Activated CD4-positive, alpha-beta T cell treated with anti-CD3 and anti-CD28 coated beads for 1 hour (primary cell): ENCODE measurements at places on chromosomes 13 and 19.

DNA sequence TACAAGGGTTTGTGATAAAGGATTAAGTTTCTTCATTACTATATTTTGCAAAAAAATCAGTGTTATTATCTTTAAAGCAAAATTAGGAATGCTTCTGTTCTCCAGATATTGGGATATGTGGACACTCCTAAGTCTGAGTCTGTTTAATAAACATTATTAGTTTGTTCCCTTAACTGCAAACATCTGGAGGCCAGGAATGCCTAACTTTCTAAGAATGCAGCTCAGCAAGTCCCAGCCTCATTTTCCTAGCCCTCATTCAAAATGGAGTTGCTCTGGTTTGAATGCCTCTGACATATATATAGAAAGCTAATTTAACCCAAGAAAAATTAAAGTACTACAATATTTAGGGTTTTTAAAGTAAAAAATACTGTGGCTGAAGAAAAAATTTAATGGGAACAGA, 33.6 kb upstream of the EDNRB start:
- no peak for DNase-seq

GRCh38 chr19:15107061-15108010, at the start of gene SYDE1:
Gene SYDE1, plus strand, starts transcription at chr19:15107401. Its CDS starts 33 bp downstream, at chr19:15107434.
- DNase-seq = no peak

GRCh38 chr19:9523885-9524474, 14.5 kb downstream of the ZNF426 start:
- DNase-seq = no peak

DNA sequence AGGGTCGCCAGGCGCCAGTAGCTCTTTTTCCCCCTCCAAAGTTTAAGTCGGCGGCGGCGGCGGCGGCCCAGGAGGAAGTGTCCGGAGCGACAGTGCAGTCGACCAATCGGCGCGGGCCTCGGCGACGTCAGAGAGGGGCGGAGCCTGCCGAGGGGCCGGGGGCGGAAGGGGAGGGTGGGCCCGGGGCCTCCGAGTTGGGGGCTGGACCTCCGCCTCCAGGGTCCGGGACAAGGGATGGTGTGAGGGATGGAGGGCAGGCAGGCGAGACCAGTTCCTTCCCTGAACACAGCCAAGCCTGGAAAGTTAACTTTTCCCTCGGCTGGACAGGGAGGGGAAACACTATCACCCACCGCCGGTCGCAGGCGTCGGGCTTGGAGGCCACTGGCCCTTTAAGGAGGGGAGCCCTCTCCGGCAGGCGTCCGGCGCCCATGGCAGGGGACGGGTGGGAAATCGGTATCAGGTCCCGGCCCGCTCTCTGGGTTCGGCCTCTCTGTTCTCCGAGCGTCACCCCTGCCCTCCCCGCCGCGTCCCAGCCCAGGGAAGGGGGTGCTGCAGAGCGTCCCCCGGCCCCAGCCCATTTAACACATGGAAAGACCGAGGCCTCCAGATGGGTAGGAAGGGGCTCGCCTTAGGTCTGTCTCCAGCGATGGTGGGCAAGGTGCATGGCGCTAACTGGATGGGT, at the start of gene PRKD2:
Gene PRKD2 (minus strand): TSS at position 81 of the 682 bp plus-strand sequence. CDS start 744 bp downstream, outside the sequence.
- DNase-seq = peak; percentile 82

- DNase-seq = no peak
Observed at GRCh38 chr19:1155352-1156304, 18.4 kb downstream of the SBNO2 start.

- peak; percentile 65 for DNase-seq
Observed at GRCh38 chr19:57819475-57820148, 4.9 kb upstream of the ZNF552 start.

GRCh38 chr13:94009701-94010100, 469.8 kb downstream of the DCT start:
- DNase-seq = no peak

DNA sequence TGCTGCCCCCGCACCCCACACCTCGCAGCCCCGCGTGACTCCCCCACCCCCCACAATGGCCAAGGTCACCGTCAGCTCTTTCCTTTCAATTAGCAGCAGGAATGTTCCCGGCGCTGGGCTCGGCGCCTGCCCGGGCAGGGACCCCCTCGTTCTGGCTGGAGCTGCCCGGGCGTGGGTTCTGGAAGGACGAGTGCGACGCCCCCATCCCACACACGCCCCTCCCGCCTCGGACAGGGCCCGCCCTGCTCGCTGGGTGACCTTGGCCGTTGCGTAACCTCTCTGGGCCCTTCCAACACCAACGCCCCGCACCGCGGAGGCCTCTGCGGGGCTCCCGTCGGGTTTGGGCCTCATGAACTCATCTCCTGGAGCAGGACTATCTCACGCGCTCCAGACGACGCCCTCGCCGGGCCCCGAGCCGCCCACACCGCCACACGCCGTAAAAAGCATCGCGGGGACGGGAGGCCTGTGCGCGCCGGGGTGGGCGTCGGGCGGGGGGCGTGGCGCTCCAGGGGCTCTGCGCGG, 10.3 kb downstream of the PALM start:
- no peak for DNase-seq

DNA sequence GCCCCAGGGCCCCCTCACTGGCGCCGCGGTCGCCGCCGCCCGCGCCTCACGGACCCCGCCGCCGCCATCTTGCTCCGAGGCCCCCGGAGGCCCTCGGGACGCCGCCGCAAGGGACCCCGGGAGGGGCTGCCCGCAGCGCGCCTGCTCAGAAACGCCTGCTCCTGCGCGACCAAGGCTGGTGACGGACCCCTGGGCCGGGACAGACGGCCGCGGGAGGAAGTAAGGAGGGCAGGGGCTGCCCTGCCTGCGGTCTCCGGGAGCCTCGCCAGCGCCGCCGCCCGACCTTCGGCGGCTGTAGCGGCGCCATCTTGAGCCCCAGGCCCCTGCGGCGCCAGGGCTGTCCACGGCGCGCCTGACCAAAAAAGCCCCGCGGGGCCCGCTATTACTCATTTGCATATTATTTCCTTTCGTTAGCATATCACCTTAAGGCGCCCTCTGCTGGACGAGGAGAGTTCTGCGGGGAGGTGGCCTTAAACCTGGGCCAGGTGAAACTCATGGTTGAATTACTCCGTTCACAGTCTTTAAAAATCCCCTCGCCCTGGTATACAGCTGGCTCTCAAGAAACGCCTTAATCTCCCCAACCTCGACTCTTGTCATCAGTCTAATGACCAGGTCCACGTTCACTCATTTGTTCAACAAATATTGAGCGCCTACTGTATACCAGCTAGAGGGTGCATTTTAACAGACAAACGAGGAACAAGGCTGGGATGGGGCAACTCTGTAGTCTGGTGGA, at the start of gene REXO1:
Gene REXO1 (minus strand): TSS at position 85 of the 733 bp plus-strand sequence. CDS start 125 bp downstream, outside the sequence.
- peak; percentile 95 for DNase-seq

GRCh38 chr19:772063-772462, 21.2 kb downstream of the MISP start:
- DNase-seq = no peak

DNA sequence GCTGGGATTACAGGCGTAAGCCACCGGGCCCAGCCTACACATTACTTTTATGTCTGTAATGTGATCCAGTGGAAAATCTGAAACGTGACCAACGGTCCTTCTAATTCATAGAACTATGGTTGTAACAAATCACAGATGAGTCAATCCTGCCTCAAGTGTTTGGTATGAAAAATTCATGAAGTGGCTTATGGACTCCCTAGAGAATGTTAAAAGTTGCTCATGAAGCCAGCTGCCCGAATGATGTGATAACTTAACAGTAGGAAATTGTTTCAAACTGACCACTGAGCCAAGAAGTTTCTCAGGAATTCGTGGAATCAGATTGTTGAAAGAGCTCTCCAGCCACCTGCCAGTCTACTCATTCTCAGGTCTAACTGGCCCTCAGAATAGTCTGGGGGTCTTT, 59.4 kb upstream of the FARP1 start:
- no peak for DNase-seq

GRCh38 chr19:45763691-45764294, 5.3 kb downstream of the SIX5 start:
- no peak for DNase-seq
